Activated naive CD4-positive, alpha-beta T cell (primary cell): ENCODE measurements at places on chromosomes 7 and 10.

- DNase-seq = no peak
These were observed 76.5 kb downstream of the IMMP2L start for GRCh38 chr7:111485701-111486380.

GRCh38 chr10:122981066-122981464, 864 bp downstream of the PSTK start:
- no peak for DNase-seq

DNA sequence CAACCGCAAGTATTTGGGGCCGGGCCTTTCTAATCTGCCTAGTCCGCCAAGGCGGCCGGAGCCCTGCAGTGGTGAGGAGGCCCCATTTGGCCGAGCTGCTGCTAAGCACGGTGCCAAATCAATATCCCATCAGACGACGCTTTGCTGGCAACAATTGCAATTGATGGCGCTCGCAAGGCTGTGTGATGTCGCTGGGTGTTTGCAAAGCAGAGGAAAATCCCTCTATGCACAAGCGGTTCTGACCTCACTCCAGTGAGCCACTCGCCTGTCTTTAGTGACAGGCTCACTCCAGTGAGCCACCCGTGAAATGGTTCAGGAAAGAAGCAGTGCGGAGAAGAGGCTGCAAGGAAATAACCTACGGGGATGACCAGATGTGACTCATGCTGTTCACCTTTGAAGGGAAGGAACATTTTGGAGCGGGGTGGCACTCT, 18.3 kb upstream of the PDE1C start:
- DNase-seq = no peak

DNA sequence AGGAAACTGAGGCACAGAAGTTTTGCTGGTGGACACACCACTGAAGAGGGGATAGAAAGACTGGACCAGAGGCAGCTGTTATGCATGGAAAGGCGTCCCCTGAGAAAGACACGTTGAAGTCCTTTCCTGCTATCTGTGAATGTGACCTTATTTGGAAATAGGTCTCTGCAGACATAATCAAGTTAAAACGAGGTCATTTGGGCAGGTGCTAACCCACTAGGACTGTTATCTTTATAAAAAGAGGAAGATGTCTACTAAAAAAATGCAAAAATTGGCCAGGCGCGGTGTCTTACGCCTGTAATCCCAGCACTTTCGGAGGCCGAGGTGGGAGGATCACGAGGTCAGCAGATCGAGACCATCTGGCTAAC, 31.6 kb downstream of the ELMO1 start:
- no peak for DNase-seq

- no peak for DNase-seq
These were observed at the start of gene AQP1 for GRCh38 chr7:30911561-30911969. Gene AQP1 (plus strand): TSS chr7:30911853. CDS start chr7:30911910, 57 bp downstream.

GRCh38 chr7:99730238-99730810, 4.7 kb downstream of the CYP3A7 start:
- no peak for DNase-seq

DNA sequence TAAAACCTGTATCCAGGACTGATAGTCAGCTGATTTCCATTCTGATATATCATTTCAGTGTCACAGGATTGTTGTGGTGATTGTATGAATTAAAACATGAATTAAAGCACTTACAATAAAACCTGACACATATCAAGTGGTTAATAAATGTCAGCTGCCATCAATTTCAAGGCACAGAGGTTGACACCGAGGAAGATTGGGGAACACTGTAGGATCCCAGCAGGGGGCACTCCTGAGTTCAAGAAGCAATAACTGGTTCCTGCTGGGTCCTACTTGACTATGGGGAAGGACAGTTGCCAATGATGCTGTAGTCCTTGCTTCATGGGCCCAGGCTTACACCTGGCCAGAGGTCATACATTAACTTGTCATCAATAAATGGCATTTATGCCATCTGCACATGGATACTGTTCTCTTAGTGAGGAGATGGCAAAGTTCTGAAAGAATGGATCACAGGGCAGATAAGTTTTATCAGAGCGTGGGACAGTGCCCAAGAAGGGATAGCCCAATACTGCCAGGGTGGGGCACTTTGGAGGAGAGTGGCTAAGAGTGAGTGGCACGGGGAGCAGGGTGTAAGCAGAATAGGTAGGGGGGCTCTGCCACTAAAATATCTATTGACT, 24.1 kb downstream of the FZD1 start:
- DNase-seq = no peak

DNA sequence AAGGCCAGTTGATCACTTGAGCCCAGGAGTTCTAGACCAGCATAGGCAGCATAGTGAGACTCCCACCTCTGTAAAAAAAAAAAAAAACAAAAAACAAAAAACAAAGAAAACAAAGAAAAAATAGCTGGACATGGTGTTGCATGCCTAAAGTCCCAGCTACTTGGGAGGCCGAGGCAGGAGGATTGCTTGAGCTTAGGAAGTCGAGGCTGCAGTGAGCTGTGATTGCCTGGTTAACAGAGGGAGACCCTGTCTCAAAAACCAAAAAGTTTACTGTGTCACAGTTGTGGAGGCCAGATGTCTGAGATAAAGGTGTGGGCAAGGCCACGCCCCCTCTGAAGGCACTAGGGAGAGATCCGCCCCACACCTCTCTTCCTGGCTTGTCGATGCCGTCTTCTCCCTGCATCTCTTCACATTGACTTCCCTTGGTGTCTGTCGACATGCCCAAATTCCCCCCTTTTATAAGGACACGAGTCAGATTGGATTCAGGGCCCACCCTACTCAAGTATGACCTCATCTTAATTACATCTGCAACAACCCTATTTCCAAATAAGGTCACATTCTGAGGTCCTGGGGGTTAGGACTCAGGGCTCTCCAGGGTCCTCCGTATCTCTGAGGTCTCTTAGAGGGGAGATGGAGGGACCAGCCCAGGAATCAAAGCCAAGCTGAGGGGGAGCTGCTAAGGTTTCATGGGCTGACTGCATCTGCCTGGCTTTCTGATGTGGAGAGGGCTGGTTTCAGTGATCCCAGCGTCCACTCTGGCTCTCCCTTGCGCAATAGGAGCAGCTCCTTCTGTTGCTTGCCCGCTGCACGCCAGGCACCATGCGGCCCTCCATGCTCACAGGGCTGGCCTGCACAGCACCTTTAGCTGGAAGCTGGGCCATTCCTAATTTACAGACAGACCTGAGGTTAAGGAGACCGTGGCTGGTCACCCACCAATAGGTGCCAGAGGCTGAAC, 23.1 kb downstream of the AGAP3 start:
- no peak for DNase-seq

GRCh38 chr7:30027065-30027456, 559 bp upstream of the FKBP14 start:
- DNase-seq = no peak

DNA sequence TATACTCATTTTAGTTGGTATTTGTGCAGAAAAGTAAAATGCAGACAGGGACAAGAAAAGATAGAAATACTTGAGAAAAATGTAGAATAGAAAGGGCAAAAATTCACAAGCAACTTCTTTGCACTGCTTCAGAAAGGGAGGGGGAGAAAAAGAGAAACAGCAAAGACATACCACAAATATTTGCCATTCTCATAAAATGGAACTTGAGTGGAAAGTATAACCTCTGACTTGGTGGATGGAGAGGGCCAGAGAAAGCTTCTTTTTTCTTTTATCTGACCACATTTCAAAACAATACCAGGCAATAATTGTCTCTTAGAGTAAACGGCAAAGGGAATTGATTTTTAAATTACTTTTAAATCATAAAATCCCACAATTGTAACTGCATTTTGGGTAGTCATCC, 35.8 kb upstream of the TRUB1 start:
- no peak for DNase-seq
